Hepatocyte (in vitro differentiated cells): ENCODE measurements at places on chromosomes 12 and 14. TPM values are rescaled to one million over a fixed set of nuclear protein-coding genes. Genes with fewer than 3 reads are reported as not detected.

DNA sequence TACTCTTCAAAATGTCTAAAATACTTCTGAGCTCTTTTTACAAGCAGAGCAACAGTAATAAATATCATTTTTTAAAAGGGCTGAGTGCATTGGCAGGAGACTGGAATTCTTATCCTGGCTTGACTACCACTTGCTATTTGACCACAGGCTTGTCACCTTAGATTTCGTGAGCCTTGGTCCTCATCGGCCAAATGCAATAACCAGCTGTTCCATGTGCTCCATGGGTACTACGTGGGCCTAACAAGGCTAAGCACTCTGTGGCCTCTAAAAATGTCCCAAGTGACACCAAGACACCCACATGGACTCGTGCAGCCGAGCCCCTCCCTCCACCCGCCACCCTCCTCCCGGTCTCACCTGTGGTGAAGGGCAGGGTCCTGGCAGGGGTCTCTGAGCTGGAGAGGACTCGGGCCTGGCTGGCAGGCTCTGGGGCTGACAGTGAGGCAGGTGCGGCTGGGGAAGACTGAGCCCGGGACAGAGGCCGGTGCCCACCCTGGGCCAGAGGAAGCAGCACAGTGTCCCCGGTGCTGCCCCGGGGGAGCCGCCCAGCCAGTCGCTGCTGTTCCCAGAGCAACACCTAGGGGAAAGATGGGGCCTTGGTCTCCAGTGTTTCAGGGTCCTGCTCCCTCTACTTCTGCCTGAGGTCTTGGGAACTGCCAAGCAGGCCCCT lies 20.1 kb downstream of the SLC48A1 start:
- no peaks in the 10 kb centered on the region for H3K4me1 ChIP-seq
- H3K27ac ChIP-seq = no peak overlapping the region
- no peak for DNase-seq
- no peaks in the 10 kb centered on the region for H3K27me3 ChIP-seq

GRCh38 chr14:57612946-57613345 lies 119.3 kb upstream of the CCDC198 start:
- no peak overlapping the region for H3K27ac ChIP-seq
- peaks cover 20% of the 10 kb centered on the region for H3K4me1 ChIP-seq
- no peaks in the 10 kb centered on the region for H3K36me3 ChIP-seq
- no peaks in the 10 kb centered on the region for H3K27me3 ChIP-seq
- DNase-seq = no peak
- H3K4me3 ChIP-seq = no peak overlapping the region

The RNASE3 gene
- 1.4 TPM in 1 of 2 replicates, not detected in the other for total RNA-seq

DNA sequence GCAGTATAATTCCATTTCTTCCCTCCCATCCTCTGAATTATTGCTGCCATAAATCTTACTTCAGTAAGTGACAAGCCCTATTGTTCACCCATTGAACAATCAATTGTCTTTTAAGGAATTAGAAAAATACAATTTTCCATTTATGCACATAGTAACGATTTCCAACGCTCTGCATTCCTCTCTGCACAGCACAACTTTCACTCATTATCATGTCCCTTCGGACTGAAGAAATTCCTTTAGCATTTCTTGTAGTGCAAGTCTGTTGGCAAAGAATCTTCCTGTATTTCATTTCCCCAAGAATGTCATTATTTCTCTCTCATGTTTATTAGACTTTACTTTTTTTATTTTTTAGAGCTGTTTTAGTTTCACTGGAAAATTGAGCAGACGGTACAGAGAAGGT lies 252.1 kb upstream of the RTL1 start:
- H3K4me1 ChIP-seq = no peaks in the 10 kb centered on the region
- no peak overlapping the region for H3K27ac ChIP-seq
- H3K36me3 ChIP-seq = no peaks in the 10 kb centered on the region
- H3K4me3 ChIP-seq = no peak overlapping the region
- no peaks in the 10 kb centered on the region for H3K27me3 ChIP-seq

GRCh38 chr12:97520106-97520505 lies 57.5 kb downstream of the RMST start:
- DNase-seq = no peak
- no peaks in the 10 kb centered on the region for H3K4me1 ChIP-seq
- H3K4me3 ChIP-seq = no peak overlapping the region

DNA sequence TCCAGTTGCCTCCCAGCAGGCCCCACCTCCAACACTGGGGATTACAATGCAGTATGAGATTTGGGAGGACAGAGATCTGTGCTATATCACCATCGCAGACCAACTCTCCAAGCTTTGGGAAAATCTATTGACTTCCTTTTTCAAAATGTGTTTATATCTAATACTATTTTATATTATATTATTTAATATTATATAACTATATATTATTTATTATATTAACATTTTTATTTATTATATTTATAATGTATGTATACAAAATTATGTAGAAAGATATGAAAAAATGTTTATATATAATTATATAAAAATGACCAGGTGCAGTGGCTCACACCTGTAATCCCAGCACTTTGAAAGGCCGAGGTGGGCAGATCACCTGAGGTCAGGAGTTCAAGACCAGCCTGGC lies 36.4 kb downstream of the DNAH10 start:
- no peak overlapping the region for H3K27ac ChIP-seq
- H3K36me3 ChIP-seq = no peaks in the 10 kb centered on the region
- no peaks in the 10 kb centered on the region for H3K4me1 ChIP-seq
- DNase-seq = no peak

DNA sequence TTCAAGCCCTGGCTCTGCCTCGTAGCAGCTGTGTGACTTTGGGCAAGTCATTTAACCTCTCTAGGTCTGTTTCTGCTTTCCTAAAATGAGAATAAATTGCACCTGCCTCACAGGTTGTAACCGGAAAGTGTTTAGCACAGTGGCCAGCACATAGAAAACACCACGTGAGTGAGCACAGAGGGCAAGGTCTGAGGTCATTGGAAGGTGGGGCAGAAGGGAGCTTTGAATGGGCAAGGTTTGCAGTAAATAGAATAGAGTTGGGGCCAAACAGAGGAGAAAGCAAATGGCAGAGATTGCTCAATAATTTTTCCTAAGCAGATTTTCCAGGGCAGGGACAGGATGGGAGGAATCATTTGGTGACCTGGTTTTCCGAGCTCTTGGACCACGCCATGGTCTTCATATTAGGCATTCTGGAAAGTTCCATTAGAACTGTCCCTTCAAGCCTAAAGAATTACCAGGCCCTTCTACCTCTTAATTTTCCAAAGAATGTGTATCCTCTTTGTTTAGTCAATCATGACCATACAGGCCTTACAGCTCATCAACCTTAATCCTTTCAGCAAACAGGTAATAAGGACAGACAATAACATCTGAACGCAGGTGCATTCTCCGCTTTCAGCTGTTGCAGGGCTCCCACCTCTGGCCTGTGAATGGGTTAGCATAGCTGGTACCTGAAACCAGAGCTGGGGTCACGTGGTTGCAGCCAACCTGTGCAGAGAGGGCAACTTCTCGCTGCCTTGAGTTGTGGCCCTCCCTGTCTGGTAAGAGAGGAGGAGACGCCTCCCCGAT lies 53.8 kb downstream of the VWF start:
- H3K27me3 ChIP-seq = no peaks in the 10 kb centered on the region
- DNase-seq = peak; percentile 67
- H3K36me3 ChIP-seq = no peaks in the 10 kb centered on the region
- peak overlapping the region; percentile 84 for H3K27ac ChIP-seq

DNA sequence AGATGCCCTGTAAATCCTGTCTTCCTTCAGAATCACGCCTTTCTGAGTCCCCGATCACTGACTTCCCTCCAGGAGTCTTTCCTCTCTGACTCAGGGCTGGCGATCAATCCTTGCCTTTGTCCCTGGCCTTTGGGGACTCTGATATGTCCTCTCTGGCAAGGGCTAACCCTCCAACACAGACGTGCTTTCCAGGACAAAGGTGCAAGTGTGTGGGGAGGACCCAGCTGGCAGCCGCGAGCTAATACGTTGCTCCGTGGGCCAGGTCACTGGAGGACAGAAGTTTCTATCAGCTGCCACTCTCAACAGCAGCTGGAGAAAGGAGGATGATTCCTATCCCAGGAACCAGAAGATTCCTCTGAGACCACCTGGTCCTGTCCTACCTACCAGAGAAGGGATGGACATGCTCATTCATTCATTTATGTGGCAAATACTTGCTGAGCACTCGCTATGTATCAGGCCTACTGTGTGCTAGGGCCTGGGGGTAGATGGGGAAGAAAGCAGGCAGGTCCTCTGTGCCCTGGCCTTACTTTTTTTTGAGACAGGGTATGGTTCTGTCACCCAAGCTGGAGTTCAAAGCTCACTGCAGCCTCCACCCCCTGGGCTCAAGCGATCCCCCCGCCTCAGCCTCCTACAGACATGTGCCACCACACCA lies 8.5 kb upstream of the SCARB1 start:
- no peaks in the 10 kb centered on the region for H3K27me3 ChIP-seq
- no peak for DNase-seq
- no peaks in the 10 kb centered on the region for H3K36me3 ChIP-seq
- H3K4me3 ChIP-seq = no peak overlapping the region
- H3K27ac ChIP-seq = no peak overlapping the region
- H3K4me1 ChIP-seq = peaks cover 7% of the 10 kb centered on the region

The CLEC6A gene
- total RNA-seq = not detected in 2 replicates

DNA sequence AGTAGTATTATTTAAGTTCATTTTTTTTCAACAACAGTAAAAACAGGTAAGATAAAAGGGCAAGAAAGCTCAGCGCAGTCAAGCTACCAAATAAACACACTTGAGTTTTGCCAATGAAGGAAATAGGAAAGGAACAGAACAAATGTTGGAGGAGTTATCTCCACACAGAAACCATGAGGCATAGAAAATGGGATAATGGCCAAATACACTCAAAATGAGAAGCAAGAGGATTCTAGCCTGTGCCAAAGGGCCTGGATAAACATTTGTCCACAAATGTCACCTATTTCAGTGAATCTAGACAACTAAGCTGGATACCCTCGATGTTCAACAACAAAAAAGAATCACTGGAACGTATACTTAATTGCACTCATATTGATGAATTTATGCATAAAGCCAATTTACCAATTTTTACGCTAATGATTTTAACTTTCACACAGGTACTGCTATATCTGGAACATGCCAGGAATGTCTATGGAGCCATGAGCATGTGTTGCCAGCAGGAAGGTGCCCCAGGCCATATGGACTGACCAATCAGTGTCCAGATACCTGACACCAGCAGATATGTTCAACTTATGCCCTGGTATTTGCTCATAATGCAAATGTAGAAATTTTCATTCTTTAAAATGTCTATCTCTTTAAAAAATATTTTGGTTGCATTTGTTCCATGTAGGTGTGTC lies 21.1 kb downstream of the ST8SIA1 start:
- no peaks in the 10 kb centered on the region for H3K27me3 ChIP-seq
- no peak overlapping the region for H3K4me3 ChIP-seq
- H3K4me1 ChIP-seq = no peaks in the 10 kb centered on the region
- no peaks in the 10 kb centered on the region for H3K36me3 ChIP-seq

DNA sequence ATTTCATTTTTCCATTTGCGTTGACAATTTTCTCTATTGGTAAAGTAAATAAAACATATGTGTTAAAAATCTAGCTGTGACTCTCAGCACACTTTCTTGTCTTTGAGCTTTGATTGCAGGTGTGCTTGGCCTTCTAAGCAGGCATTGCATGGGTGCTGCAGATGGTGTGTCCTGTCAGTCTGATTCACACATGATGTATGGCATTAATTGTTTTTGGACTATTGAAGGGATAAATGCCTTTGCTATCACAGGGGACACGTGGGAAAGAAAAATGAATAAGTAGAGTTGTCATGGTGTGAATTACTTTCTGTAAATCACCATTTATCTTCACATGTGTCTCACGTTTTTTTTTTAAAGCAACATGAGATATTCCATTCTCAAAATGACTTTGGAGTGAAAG lies 211.3 kb upstream of the NAV3 start:
- H3K4me1 ChIP-seq = no peaks in the 10 kb centered on the region
- H3K4me3 ChIP-seq = no peak overlapping the region
- no peaks in the 10 kb centered on the region for H3K27me3 ChIP-seq
- no peak overlapping the region for H3K27ac ChIP-seq
- no peaks in the 10 kb centered on the region for H3K36me3 ChIP-seq

The NUAK1 gene
- 5.3 and 13.0 TPM in 2 replicates for total RNA-seq

GRCh38 chr12:45294906-45295305 lies 79.0 kb downstream of the ANO6 start:
- no peak overlapping the region for H3K27ac ChIP-seq
- H3K4me3 ChIP-seq = no peak overlapping the region
- H3K4me1 ChIP-seq = peaks cover 19% of the 10 kb centered on the region

The BMAL2 gene
- total RNA-seq = 3.9 and 5.2 TPM in 2 replicates

The ELK3 gene
- 10.6 and 12.1 TPM in 2 replicates for total RNA-seq

GRCh38 chr12:23482571-23482970 lies 466.9 kb downstream of the SOX5 start:
- no peak for DNase-seq
- no peaks in the 10 kb centered on the region for H3K4me1 ChIP-seq
- no peak overlapping the region for H3K4me3 ChIP-seq
- no peaks in the 10 kb centered on the region for H3K36me3 ChIP-seq
- no peak overlapping the region for H3K27ac ChIP-seq

DNA sequence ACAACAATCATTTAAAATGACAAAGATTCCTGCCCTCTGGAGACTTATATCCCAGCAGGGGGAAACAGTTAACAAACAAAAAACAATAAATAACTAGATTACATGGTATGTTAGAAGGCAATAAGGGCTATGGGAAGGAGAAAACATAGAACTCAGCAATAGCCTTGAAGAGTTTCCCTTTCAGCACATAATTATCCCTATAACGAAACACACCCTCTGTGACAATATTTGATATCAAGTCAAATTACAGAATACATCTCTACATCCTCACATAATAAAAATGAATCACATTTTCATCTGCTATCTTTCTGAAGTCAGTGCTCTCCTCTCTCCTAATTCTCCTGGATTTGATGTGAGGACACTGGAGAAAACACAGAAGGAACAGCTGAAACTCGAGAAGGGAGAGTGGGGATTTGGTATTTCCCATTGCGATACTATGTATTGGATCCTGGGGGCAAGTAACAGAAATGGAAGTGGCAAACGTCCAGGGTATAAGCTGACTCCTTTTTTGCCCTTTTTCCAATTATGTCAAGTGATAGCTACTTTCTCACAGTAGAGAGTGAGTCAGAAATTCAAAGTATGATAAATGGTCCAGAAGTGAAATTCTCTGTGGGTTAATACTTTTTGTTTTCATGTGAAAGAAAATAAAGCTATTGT lies 9.7 kb upstream of the PTGER2 start:
- no peak overlapping the region for H3K4me3 ChIP-seq
- H3K27ac ChIP-seq = no peak overlapping the region
- H3K36me3 ChIP-seq = no peaks in the 10 kb centered on the region
- DNase-seq = no peak

The SMCO2 gene
- not detected in 2 replicates for total RNA-seq

DNA sequence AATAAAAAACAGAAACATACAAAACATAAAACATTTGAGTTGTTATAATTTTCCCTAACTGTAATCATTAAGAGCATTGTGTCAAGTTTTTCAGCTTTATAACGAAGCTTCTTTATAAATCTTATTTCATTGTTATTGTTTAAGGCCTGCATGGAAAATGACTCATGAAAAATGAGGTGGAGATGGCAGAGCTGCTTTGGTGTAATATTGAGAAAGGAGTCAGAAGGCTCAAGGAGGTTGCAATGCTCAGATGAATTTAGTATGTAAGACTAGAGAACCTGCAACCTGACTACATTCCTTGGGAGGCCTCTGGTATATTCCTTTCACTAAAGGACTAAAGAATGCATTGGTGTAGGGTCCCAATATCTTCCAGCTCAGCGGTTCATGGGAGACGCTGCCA lies 61.5 kb downstream of the TMEM30B start:
- peaks cover 7% of the 10 kb centered on the region for H3K27me3 ChIP-seq
- DNase-seq = no peak
- H3K27ac ChIP-seq = no peak overlapping the region
- peaks cover 10% of the 10 kb centered on the region for H3K4me1 ChIP-seq
- H3K4me3 ChIP-seq = no peak overlapping the region
- H3K36me3 ChIP-seq = no peaks in the 10 kb centered on the region
